ENCODE measurements at places on chromosomes 12 and 14. TPM values are rescaled to one million over a fixed set of nuclear protein-coding genes. Genes with fewer than 3 reads are reported as not detected.

The PTPRR gene
- 977 TPM for polyA plus RNA-seq

The ISM2 gene
- not detected for polyA plus RNA-seq

The CMA1 gene
- polyA plus RNA-seq: not detected

The AMN gene
- polyA plus RNA-seq: not detected

The CLEC6A gene
- polyA plus RNA-seq: not detected

The FANCM gene
- 7.9 TPM for polyA plus RNA-seq

The OVCH1 gene
- polyA plus RNA-seq: 3.0 TPM

The FOXM1 gene
- not detected for polyA plus RNA-seq

The KLRD1 gene
- polyA plus RNA-seq: 0.09 TPM

The CLEC2A gene
- not detected for polyA plus RNA-seq
